NCI-H1092 (cell line): ENCODE measurements at places on chromosomes 12 and 14.
A peak's percentile ranks its signal among the peaks of the same experiment; 100 is the strongest.

- no peak for DNase-seq
These were observed 15.8 kb downstream of the C12orf43 start for GRCh38 chr12:121000530-121000929.

GRCh38 chr12:104410326-104410725 lies 46.4 kb upstream of the CHST11 start:
- no peak for DNase-seq

GRCh38 chr14:78367355-78367754 lies 197.2 kb downstream of the NRXN3 start:
- no peak for DNase-seq

DNA sequence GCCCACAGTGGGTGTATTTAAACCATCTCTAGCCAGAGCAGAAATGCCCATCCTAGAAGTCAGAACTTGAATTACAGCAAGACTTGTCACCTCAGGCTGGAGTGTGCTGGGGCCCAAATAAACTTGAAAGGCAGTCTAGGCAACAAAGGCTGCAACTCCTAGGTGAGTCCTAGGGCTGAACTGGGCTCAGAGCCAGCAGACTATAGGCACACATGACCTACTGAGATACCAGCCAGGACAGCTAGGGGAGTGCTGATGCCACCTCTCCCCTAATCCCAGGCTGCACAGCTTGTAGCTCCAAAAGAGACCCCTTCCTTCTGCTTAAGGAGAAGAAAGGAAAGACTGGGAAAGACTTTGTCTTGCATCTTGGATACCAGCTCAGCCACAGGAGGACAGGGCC lies 106.0 kb downstream of the TXNDC16 start:
- no peak for DNase-seq

DNA sequence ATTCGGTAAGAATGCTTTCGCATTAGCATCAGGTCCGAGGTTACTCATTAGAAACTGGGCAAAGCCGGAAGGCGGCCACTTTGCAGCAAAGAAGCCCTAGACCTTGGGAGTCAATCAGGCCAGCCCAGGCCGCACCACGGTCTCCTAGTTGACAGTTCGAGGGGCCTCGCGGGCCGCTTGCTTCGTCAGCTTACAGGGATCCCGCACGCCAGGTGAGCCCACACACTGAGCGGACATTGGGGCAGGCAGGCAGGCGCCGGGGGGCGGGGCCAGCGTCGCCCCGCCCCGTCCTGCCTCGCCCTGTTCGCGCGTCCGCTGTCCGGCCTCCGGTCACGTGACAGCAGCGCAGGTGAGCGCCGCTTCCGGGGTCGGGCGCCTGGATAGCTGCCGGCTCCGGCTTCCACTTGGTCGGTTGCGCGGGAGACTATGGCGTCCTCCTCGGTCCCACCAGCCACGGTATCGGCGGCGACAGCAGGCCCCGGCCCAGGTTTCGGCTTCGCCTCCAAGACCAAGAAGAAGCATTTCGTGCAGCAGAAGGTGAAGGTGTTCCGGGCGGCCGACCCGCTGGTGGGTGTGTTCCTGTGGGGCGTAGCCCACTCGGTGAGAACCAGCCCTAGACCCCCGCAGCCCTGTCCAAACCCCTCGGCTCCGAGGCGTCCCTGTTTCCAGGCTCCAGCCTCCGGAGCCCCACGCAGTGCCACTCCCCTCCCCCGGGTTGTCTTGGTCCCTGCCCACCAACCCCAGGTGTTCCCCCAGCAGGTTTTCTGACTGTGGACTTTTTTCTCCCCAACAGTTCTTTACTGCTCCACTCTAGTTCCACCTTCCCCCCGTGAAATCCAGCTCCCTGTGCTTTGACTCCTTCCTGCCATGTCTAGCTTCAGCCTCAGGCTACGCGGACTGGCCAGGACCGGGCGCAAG lies at the start of gene PIP4K2C:
Gene PIP4K2C, plus strand, starts transcription at position 329 of the 918 bp plus-strand sequence. Its CDS starts 98 bp downstream, at position 427.
- DNase-seq = peak; percentile 44

- no peak for DNase-seq
These were observed 70.2 kb downstream of the SSPN start for GRCh38 chr12:26265606-26266005.

GRCh38 chr14:24351517-24351916 lies 11.7 kb upstream of the RIPK3 start:
- DNase-seq = no peak

- no peak for DNase-seq
These were observed 5.3 kb downstream of the DNAI7 start for GRCh38 chr12:25189656-25190055.

DNA sequence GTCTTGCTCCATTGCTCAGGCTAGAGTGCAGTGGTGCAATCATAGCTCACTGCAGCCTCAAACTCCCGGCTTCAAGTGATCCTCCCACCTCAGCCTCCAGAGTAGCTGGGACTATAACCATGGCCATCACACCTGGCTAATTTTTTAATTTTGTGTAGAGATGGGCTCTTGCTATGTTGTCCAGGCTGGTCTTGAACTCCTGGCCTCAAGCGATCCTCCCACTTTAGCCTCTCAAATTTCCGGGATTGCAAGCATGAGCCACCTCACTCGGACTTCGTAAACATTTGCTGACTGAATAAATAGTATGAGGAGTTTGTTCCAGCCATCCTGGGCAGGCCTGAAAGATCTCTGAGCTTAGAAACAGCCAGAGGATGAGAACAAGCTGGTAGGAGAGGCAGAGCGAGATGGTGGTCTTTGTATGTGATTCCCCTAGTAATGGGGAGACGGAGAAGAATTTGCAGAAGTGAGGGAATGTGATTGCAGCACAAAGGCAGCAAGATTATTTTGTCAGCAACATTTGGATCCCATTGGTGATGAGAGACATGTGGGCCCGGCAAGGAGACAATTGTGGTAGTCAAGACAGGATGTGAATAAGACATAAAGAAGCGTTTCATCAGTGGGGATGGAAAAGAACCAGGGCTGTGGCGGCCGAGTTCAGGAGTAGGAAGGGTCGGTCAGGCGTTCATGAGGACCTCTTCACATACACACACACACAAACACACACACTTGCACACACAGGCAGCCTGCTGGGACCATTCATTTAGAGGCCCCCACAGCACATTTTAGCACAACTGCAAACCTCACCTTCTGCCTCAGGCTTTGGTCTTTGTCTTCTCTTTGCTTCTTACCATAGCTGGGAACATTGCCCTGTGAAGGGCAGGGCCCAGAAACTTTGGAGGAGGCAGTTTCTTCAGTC lies 155.5 kb downstream of the ZFP36L1 start:
- DNase-seq = no peak
